Fibroblast of upper back skin (primary cell): ENCODE measurements at places on chromosomes 7 and 10.
A peak's percentile ranks its signal among the peaks of the same experiment; 100 is the strongest.

DNA sequence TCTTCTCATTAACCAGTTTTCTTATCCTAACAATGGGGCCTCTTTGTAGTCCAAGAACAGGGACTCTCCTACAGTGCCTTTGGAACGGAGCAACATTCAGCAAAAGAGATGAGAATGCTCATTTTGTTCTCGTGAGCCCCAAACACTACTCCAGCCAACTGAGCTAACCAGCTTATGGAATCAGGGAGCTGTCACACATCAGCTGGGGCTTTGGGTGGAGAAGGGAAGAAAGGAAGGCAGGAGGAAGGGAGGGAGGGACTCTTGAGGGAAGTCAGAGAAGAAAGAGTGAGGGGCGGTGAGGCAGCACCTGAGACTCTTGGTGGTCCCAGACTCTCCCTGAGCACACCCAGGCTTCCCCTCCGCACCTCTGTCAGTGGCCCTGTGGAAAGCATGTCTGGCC, 123.1 kb downstream of the CLEC2L start:
- no peak for DNase-seq

DNA sequence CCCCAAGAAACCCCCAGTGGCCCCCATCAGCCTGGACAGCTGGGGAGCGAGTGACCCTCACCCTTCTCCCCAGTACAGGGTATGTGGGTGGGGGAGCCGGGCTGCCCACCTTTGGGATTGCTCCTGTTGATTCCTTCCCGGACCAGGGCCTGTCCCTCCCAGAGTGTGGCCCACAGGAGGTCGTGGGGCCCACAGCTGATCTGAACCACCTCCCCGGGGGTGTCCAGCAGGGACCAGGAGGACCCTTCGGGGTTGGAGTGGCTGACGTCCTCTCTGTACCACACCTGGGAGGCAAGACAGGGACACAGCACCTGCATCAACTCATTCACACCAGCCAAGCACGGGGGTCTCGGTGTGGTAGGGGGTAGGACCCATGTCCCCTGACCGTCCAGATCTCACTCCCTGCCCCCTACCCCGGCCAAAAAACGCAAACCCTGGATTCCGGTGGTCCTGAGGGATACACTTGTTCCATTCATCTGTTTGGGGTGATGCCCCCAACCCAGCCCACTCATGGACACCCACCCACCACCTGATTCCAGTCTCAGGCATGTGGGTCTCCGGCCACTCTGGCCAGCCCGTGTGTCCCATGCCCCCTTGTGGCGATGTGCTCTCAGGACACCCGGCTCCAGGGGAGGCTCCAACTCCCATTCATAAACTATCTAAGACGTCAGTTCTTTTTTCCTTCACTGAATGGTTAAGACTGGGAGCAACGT, 10.9 kb downstream of the TECPR1 start:
- DNase-seq = peak; percentile 11

DNA sequence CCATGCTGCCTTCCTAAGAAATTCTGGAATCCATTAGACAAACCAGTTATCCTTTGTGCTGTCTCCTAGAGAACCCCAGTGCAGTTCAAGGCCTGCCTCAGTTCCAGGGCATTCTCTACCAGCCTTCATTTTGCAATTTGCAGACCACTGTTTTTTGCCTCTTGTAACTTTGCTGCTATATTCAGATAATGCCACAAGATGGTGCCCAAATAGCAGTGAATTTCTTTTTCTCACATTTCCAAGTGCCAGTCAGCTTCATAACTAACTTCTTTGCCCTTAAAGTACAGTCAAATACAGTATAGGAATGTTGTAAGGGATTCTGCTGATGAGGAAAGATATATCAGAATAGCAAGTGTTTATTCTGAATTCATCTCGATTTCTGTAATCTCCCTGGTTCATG, 25.2 kb downstream of the LOXL4 start:
- DNase-seq = peak; percentile 48

- DNase-seq = peak; percentile 89
Observed at GRCh38 chr7:28483908-28484605, 71.7 kb downstream of the CREB5 start.

GRCh38 chr10:7932301-7933036, 114.2 kb downstream of the TAF3 start:
- no peak for DNase-seq

GRCh38 chr10:122657729-122658128, 41.9 kb downstream of the C10orf120 start:
- no peak for DNase-seq

DNA sequence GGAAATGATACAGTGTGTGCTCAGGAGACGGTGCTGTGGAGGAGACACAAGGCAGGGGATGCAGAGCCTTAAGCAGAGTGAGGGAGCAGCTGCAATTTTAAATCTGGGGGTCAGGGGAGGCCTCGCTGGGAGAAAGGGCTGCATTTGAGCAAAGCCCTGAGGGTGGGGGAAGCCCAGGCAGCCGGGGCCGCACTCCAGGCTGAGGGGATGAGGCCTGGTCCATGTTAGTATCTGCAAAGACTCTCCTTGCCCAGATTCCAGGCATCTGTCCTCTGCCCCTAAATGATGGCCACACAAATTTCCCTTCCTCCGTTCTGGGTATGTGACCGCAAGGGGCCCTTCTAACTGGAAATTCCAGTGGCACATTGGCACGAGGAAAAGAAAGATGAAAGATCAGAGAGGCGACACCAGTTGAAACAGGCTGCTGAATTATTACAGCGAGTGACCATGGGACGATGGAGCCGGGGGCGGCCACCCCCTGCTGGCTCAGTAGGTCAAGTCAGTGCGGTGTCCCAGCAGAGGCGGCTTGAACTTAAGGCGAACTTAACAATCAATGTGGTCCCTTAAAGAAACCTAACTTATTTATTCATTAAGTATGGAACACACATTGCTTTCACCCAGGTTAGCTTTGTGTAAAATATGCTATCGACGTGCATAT, 62.3 kb upstream of the KAT6B start:
- DNase-seq = no peak

- DNase-seq = no peak
Observed at GRCh38 chr10:50536617-50537240, 87.0 kb downstream of the SGMS1 start.

DNA sequence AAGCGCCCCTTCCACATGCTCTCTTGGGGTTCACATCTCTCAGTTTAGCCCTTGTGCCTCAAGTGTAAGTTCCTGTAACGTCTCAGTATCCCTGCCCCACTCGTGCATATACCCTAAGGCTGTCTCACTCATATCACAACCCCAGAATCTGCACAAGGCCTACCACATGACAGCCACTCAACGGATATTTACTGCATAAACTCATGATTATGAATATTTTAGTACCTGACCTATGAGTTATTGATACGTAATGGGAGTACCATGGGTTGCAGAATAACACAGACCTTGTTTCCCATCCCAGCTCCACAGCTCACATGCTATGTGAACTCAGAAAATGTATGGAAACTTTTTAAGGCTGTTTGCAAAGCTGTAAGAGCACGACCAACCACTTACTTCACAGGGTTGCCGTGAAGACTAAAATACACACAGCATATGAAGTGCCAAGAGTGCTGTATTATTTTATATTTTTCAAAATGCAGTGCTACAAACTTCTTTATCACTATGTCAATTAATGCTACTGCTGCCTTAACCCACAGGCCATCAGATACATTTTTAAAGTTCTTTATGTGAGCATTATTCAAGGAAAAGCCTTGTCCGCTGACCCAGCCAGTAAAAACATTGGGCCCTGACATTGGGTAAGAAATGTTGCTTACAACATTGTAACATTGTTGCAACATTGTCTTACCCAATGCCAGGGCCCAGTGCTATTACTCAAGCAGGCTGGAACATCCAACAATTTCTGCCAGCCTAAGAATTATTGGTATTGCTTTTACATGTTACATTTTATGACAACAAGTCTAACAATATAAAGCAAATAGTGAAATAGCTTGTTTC, 97.2 kb downstream of the JAZF1 start:
- peak; percentile 47 for DNase-seq

DNA sequence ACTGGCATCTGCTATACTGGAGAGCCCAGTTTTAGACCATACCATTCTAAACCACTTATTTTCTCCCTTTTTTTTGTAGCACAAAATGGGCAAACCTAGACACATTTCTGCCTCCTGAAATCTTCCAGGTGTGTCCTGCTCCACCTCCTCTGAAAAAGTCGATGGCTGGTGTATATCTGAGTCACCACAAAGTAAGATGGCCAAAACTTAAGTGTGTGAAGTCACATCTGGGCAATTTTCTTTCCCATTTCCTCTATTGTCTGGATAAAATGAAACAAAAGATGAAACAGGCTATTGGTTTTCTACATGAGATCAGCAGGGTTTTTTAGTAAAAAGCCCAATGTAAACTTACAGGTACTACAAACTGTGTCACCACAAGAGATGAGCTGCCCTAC, 65.5 kb downstream of the OSBPL3 start:
- no peak for DNase-seq

GRCh38 chr10:110556969-110557601, 10.4 kb upstream of the SMC3 start:
- DNase-seq = peak; percentile 59

- no peak for DNase-seq
Observed at GRCh38 chr10:131795761-131796160, 105.0 kb upstream of the PPP2R2D start.

GRCh38 chr7:116692401-116693308, 20.7 kb downstream of the MET start:
- DNase-seq = no peak

DNA sequence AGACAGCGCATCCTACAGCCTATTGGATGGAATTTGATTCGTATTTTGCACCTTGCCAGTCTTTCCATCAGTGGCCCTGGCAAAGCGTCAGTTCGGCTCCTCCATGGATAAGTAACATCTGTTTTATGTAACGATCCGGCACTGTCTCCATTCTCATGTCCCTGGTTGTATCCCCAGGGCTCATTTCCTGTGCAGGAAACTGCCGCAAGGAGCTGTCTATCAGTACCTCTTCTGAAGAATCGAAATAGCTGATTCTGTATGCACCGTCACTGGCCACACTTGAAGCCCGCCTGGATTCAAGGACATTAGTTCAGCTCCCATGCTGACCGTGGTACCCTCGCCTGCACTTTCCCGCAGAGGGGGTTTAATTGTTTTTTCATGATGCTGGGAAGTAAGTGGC, 53.1 kb upstream of the NPS start:
- no peak for DNase-seq

DNA sequence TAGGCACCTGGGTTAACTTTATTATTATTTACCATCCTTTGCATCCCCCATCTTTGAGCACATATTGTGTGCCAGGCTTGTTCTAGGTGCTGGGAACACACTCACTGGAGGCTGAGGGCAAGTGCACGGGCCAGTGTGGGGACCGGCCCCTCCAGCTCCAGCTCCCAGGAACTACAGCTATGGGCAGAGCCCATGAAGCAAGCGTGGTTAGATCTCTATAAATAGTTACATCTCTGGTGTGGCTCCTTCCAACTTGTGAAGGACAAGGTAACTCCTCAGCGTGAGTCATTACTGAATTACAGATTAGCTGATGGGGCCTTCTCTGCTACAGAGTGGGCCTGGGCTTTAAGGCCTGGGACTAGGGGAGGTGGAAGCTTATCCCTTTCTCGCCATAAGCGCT, 583.5 kb downstream of the SDK1 start:
- DNase-seq = no peak

DNA sequence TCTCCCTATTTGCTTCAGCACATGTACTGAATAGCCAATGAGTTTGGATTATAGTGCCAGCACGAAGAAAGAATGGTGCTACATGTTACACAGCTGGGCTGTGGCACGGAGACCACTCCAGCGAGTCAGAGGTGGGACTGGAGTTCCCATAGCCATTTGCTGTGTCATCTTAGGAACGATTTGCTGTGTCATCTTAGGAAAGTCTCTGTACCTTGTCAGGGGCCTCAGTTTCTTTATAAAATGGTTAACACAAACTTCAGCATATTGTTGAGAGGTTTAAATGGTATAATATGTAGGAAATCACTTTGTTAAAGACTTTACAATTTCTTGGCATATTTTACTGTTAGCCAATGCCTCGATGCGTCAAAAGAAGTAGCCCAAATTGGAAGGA, 609.4 kb downstream of the LRMDA start:
- DNase-seq = no peak

DNA sequence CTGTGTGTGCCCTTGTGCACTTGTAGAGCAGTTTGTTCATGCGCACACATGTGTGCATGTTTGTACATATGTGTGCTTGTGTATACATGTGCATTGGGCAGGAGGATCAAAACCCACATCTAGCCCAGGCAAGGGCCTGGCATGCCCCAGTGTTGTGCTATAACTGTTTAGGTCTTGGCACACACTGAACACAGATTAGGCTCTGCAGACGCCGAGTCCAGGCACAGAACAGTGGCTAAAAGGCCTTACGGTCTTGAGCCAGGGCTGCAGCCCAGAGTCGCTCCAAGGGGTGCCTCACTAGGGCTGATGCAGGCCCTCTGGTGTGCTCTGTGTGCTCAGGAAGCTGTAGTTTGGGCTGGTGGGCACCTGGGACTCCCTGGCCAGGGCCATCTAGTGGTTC, 55.7 kb downstream of the YKT6 start:
- DNase-seq = no peak

DNA sequence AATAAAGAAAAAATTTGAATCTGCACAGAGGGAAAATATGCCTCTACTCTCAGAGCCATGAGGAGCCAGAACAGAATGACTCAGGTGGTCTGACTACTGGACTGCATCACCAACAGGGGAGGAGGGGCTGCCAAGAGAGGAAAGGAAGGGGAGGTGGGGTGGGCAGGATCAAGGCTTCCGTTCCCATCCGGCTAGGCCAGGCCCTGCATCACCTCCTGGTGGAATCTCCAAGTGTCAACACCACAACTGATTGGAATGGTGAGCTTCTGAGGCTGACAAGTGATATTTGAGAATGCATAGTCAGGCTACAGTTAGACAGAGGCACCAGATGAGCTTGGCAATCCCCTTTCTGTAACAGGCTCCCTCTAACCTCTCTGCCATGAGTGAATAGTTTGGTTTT, 10.4 kb upstream of the GPR26 start:
- DNase-seq = peak; percentile 10

DNA sequence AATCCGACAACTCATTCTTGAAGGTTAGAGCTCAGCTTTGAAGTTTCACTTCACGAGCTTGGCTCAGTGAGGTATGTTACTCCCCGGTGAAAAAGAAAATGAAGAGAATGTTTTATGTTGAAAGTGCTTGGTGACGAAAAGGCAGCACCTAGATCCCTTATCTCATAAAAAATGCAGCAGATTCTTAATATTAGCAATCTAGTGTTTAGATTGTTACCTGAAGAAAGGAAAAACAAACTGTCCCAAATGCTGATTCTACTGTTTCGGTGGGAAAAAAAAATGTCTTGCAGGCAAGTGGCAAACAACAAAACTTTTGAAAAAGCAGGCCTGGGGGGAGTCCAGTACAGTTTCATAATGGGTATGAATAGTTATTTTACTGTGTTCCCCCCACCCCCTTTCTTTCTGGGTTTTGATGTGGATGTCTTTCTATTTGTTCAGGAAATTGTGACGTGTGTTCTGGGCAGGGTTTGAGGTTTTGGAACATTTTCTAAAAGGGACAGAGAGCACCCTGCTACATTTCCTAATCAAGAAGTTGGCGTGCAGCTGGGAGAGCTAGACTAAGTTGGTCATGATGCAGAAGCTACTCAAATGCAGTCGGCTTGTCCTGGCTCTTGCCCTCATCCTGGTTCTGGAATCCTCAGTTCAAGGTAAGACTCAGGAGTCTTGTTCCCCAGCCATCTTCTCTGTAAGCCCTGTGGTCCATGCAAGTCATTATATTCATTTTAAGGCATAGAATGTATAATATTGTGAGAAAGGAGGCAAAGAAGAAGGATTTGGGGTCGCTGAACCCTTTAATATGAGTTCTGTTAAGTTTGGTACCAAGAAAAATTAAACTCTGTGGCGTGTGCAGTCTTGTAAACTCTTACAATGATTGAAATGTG, at the start of gene SRGN:
TSS of gene SRGN (plus strand) at position 514 of the 881 bp plus-strand sequence. CDS start at position 569, 55 bp downstream.
- peak; percentile 68 for DNase-seq

GRCh38 chr7:125681508-125681907, 751.9 kb upstream of the POT1 start:
- DNase-seq = no peak
